ENCODE measurements at places on chromosomes 16 and 17. TPM values are rescaled to one million over a fixed set of nuclear protein-coding genes. Genes with fewer than 3 reads are reported as not detected.

Gene MPP2
- 1.4 TPM for total RNA-seq

GRCh38 chr17:71251951-71252350, 868.9 kb upstream of the SOX9 start:
- no peaks in the 10 kb centered on the region for H3K27me3 ChIP-seq
- no peak overlapping the region for H3K4me3 ChIP-seq
- no peaks in the 10 kb centered on the region for H3K4me1 ChIP-seq
- no peak overlapping the region for H3K27ac ChIP-seq

DNA sequence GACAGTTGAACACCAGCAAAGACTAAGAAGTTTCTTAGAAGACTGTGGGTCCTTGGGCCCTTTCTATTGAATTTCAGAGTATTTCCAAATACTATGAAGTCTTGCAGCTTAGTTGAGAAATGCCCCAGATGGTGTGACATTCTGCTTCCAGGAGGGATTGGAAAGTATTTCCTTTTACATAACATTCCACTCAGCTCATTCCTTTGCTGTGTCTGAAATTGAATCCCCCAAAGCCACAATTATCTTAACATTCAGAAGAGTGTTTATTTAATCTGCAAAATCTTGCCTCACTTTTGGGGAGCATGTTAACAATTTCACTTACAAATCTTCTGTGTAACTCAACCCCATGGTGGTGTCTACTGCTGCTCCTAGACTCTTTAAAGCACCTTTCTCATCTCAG, 307.7 kb downstream of the WWOX start:
- H3K27ac ChIP-seq: no peak overlapping the region
- no peak overlapping the region for H3K4me3 ChIP-seq
- no peaks in the 10 kb centered on the region for H3K36me3 ChIP-seq
- H3K4me1 ChIP-seq: no peaks in the 10 kb centered on the region

GRCh38 chr16:1942047-1942809, 771 bp downstream of the MSRB1 start:
- no peaks in the 10 kb centered on the region for H3K27me3 ChIP-seq
- peaks cover 11% of the 10 kb centered on the region for H3K36me3 ChIP-seq
- peak overlapping the region; percentile 82 for H3K27ac ChIP-seq
- peaks cover 15% of the 10 kb centered on the region for H3K4me1 ChIP-seq
- peak overlapping the region; percentile 90 for H3K4me3 ChIP-seq

- no peak for DNase-seq
- H3K27ac ChIP-seq: no peak overlapping the region
- H3K4me3 ChIP-seq: no peak overlapping the region
- no peaks in the 10 kb centered on the region for H3K4me1 ChIP-seq
- no peaks in the 10 kb centered on the region for H3K36me3 ChIP-seq
These were observed 86.1 kb downstream of the RPA1 start for GRCh38 chr17:1915889-1916288.

Gene ABCC11
- 0.09 TPM for total RNA-seq

- no peaks in the 10 kb centered on the region for H3K36me3 ChIP-seq
- H3K4me1 ChIP-seq: no peaks in the 10 kb centered on the region
- no peak overlapping the region for H3K27ac ChIP-seq
- H3K4me3 ChIP-seq: no peak overlapping the region
- peaks cover 6% of the 10 kb centered on the region for H3K27me3 ChIP-seq
These were observed 10.5 kb upstream of the TEKT3 start for GRCh38 chr17:15351925-15352324.

DNA sequence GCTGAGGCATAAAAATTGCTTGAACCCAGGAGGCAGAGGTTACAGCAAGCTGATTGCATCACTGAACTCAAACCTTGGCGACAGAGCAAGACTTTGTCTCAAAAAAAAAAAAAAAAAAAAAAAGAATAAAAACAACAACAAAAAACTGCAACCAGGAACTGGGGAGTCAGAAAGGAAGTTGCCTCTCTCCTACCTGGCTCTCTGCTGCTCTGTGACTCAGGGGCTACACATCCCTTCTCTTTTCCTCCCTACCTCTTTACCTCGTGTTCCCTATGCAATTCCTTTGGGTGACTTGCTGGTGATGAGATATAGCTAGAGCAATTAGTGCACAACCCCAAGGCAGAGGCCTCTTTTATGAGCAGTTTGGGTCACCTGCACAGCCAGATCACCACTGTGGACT, 95.9 kb downstream of the ABCC1 start:
- peaks cover 7% of the 10 kb centered on the region for H3K4me1 ChIP-seq
- no peak overlapping the region for H3K27ac ChIP-seq
- H3K36me3 ChIP-seq: peaks cover 79% of the 10 kb centered on the region

Gene FBXO39
- 0.11 TPM for total RNA-seq

DNA sequence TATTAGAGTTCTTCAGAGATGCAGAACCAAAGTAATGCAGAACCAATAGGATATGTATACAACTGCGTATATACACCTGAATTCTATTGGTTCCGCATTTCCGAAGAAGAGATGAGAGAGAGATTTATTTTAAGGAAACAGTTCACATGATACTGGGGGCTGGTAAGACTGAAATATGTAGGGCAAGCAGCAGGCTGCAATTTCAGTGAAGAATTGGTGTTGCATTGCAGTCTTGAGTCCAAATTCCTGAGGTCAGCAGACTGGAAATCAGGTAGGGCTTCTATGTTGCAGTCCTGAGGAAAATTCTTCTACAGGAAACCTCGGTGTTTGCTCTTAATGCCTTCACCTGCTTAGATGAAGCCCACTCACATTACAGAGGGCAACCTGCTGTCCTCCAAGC, 128.2 kb upstream of the MED13 start:
- H3K4me1 ChIP-seq: no peaks in the 10 kb centered on the region
- H3K36me3 ChIP-seq: no peaks in the 10 kb centered on the region
- peaks cover 4% of the 10 kb centered on the region for H3K27me3 ChIP-seq
- DNase-seq: no peak
- H3K4me3 ChIP-seq: no peak overlapping the region

DNA sequence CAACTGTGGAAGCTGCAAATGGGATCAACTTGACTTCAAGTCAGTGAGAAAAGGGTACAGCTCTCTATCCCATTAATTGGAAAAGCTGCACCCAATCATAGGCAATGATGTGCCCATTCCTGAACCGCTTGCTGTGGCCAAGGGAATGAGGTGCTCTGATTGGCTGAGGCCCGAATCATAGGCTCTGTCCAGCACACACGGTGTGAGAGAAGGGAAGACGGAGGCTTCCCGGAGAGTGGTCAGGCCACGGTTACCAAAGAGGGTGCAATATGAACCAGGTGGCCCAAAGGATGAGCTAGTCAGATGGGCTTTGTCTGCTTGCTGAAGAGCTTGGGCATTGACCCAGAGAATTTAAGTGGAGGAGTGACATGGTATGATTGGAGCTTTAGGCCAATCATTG, 353.3 kb downstream of the CPPED1 start:
- no peak overlapping the region for H3K27ac ChIP-seq
- no peaks in the 10 kb centered on the region for H3K36me3 ChIP-seq
- no peak overlapping the region for H3K4me3 ChIP-seq
- peaks cover 5% of the 10 kb centered on the region for H3K4me1 ChIP-seq

- peak; percentile 89 for DNase-seq
- no peak overlapping the region for H3K27ac ChIP-seq
- peaks cover 12% of the 10 kb centered on the region for H3K4me1 ChIP-seq
- H3K27me3 ChIP-seq: peaks cover 41% of the 10 kb centered on the region
- H3K4me3 ChIP-seq: peak overlapping the region; percentile 72
- H3K36me3 ChIP-seq: no peaks in the 10 kb centered on the region
These were observed 15.4 kb upstream of the ZNF287 start for GRCh38 chr17:16584273-16584995.

DNA sequence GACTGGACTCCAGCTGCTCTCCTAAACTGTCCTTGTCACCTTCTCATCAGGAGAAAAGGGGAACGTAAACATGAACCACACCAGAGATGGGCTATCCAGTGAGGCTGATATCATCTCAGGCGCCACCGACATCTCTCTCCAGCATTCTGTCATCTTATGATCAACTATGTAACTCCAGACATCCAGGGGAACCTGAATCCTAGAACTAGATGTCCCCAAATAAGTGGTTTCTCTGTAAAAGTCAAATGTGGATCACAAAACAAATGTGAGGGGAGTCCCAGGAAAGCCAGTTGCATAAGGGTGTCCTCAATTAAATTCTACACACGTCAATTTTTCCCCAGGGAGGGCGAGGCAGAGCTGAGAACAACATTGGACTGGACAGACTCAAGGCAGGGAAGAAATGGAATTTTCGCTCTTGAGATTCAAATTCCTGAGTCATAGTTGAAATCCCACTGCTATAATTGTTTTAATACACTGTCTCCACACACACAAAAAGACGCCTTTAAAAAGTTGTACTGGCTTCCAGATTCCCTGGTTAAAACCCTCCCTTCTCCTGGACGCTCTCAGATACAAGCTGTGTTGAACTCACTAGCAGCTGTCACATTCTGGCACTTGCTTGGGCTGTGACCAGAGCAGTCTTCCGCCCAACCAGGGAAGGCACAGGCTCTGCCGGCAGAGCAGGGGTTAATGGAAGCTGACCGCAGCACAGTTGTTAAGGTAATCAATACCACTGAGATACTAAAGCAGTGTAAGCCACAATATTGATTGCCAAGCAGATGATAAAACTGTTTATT, 62.6 kb downstream of the ZFHX3 start:
- no peak overlapping the region for H3K4me3 ChIP-seq
- H3K36me3 ChIP-seq: no peaks in the 10 kb centered on the region
- H3K27me3 ChIP-seq: no peaks in the 10 kb centered on the region
- no peak overlapping the region for H3K27ac ChIP-seq

DNA sequence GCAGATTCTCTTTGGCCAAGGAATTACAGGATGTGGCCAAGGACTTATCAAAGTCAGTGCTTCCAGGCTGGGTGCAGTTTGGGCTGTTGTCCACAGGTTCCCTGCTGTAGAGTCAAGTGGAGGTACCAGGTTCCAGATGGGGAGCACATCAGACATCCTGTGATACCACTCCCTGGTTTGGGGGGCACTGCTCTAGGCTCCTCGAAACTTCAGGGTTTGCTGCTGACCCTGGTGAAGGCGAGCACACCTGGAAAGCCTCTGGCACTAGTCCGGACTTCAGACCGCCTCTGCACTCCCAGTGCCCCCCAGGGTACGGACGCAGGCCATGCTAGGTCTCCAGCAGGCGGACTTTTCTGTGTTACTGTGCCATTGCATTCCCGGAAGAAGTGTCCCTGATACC, 10.7 kb downstream of the SLC47A1 start:
- H3K4me1 ChIP-seq: no peaks in the 10 kb centered on the region
- no peak overlapping the region for H3K27ac ChIP-seq
- H3K4me3 ChIP-seq: no peak overlapping the region
- H3K36me3 ChIP-seq: no peaks in the 10 kb centered on the region
- peaks cover 13% of the 10 kb centered on the region for H3K27me3 ChIP-seq

DNA sequence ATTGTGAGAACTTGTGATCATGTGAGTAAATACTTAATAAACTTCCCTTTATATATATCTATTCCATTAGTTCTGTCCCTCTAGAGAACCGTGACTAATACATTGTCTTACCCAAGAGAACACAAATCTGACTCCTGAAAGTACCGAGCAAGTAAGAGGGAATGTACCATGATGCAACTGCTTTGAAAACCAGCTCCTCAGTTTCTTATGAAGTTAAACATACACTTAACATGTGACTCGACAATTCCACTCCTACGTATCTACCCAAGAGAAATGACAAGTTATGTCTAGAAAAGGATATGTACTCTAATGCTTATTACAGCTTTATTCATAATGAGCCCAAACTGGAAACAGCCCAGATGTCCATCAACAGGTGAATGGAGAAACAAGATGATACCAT, 8.8 kb upstream of the GJD3 start:
- peaks cover 2% of the 10 kb centered on the region for H3K27me3 ChIP-seq
- no peaks in the 10 kb centered on the region for H3K36me3 ChIP-seq
- H3K27ac ChIP-seq: peak overlapping the region; percentile 43
- no peak overlapping the region for H3K4me3 ChIP-seq
- DNase-seq: no peak

Gene IRF8
- 37.8 TPM for total RNA-seq

- DNase-seq: peak; percentile 33
- H3K27ac ChIP-seq: peak overlapping the region; percentile 17
- H3K4me1 ChIP-seq: peaks cover 15% of the 10 kb centered on the region
- H3K27me3 ChIP-seq: peaks cover 2% of the 10 kb centered on the region
These were observed 1.3 kb downstream of the GJD3 start for GRCh38 chr17:40363111-40363827.

Gene FBXL16
- total RNA-seq: 6.4 TPM

DNA sequence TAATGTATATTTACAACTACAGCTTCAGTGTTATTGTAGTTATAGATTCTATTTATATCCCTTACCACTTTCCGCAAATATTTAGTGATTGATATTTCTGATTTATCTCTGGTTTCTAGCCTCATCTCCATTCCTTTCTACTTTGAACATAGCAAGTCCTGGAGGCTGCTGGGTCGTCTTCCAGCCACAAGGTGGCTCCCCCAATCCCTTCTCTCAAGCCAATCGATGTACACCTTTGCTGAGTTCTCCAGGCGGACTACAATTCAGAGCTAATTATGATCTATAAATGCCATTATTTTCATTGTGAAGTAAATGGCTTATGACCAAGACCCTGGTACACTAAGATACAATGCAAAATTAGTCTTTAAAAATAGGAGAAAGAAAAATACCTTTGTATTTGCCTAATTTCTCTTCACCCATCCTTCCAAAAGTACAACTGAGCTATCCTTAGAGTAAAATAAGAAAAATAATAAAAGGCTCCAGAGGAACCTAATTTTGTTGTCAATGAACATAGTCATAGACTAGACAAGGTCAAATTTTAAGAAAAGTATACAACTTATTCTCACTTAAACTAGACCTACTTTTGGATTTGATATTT, 122.1 kb downstream of the SKAP1 start:
- peaks cover 12% of the 10 kb centered on the region for H3K36me3 ChIP-seq
- H3K27me3 ChIP-seq: no peaks in the 10 kb centered on the region
- DNase-seq: peak; percentile 29
- H3K4me3 ChIP-seq: no peak overlapping the region
- H3K4me1 ChIP-seq: peaks cover 6% of the 10 kb centered on the region

Gene CCT6B
- total RNA-seq: 1.5 TPM

Gene UBTF
- total RNA-seq: 181 TPM

DNA sequence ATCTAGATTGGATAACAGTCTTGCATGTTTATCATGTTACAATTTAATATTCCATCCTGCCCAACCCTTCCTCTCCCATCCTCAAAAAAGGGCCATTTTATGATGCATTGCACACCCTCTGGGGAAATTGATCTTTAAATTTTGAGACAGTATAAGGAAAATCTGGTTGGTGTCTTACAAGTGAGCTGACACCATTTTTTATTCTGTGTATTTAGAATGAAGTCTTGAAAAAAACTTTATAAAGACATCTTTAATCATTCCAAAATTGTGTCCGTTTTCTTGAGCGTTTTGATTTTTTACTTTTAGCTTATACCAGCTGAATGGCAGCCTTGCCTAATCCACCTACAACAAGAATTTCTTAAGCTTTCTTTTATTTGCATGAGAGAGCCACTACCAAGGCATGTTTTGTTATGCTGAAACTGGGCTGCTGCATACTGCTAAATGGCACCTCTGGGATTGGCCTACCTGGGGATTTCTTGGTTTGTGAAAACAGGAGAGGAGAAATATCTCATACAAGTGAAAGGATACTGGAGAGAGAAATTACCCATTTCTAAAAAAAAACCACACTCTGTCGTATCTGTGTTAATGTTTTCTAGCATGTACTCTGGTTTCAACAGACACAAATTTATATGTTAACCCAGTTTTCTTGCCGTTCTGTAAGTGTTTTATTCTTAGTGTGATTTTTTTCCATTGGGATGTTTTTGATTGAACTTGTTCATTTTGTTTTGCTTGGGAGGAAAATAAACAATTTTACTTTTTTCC, 52.2 kb downstream of the TUBD1 start:
- H3K4me1 ChIP-seq: peaks cover 31% of the 10 kb centered on the region
- peaks cover 63% of the 10 kb centered on the region for H3K36me3 ChIP-seq
- peak overlapping the region; percentile 98 for H3K4me3 ChIP-seq
- peak overlapping the region; percentile 99 for H3K27ac ChIP-seq
- no peak for DNase-seq

Gene NEUROD2
- not detected for total RNA-seq
